ENCODE measurements at places on chromosomes 1 and 21.

DNA sequence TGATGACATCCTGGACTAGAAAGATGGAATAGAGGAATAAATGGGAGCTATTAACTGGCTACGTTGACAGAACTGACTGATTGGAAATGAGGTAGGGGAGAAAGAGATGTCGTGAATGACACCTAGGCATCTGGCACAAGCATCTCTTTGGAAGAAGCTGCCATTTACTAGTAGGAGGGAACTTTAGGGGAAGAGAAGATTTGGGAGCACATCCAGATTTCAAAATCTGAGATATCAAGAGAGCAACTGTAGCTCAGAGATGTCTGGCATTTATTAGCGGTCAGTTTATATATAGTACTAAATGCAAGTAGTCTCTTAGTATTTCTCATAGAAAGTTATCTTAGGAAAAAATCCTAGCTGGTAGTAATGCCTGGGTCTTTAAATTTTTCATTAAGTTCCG is 131.9 kb upstream of the C1orf105 start:
- no peak for DNase-seq

- no peak for DNase-seq
Observed at GRCh38 chr1:10204003-10204642, 6.2 kb upstream of the KIF1B start.

DNA sequence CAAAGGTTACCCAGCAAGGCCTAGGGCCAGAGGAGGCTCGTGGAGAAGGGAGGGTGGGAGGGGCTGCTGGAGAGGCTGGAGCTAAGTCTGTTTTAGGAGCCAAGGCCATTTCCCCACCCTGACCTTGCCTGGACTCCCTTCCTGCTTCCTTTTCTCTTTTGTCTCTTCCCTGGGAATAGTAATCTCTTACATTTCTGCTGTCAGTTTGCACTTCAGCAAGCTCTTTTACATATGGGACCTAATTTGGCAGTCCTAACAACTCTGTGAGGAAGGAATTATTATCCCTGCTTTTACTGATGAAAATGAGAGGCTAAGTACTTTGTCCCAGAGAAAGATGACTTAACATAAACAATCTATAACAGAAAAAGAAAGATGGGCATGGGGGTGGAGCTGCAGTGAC is 13.8 kb downstream of the OPTC start:
- DNase-seq: no peak

GRCh38 chr1:242634732-242635131 is 110.2 kb upstream of the PLD5 start:
- DNase-seq: no peak

DNA sequence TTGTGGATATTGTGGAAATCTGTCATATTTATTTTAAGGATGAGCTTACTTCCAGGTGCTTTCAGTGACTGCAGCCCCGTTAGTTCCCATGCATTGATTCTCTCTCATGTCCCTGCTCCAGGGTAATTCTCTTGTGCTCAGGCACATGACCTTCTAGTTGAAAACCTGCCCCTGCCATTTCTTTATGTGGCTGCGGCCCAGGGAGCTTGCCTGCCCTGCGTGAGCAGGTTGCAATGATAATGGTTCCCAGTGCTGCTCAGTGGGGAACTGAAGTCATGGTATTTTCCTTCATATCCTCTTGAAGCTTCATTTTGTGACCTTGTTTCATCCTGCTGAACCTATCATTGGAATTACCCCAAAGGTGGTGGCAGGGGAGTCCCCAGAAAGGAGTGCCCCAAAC is 229.8 kb downstream of the DISC1 start:
- DNase-seq: no peak

Data from AG04449 (cell line).